Stimulated activated CD4-positive, alpha-beta T cell treated with anti-CD3 and anti-CD28 coated beads, Interleukin-1b, Interleukin-23, amount 100 ng/mL, for 24 hours (primary cell): ENCODE measurements at places on chromosomes 6 and 20.

DNA sequence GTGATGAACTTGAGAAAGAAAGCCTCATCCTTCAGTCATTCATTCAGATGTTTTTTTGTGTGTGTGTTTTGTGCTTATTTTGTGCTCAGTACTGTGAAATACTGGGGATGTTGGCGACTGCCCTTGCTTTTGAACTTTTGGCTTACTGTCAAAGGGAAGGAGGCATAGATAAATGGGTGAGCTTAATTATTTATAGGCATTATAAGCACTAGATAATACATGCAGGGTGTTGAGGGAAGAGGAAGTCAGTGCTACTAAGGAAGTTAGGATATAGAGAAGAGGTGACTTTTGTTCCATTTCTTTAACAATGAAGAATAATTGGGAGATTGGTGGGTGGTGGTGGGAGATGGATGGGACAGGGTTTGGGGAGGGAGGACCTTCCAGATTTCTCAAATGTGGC is 23.6 kb downstream of the XRN2 start:
- no peak for DNase-seq

GRCh38 chr6:149855040-149855654 is 9.0 kb downstream of the LRP11 start:
- no peak for DNase-seq

GRCh38 chr6:133460101-133460500 is 218.9 kb downstream of the EYA4 start:
- no peak for DNase-seq

DNA sequence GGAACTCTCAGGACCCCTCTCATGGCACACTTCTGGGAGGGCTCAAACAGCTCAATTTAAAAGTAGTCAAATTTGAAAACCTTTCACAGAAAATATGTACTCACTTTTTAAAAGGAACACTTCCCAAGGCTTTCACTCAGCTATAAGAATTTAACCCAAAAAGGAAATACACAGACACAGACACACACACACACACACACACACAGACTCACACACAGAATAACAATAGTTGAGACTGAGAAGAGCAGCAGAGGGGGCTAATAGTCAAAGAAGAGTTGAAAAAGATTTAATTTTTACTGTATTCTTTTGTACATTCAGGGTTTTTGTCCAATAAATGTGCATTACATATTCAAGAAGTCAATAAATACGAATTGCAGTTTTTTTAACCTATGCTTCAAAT is 211.4 kb downstream of the HACE1 start:
- no peak for DNase-seq

- no peak for DNase-seq
Measured at GRCh38 chr6:94713446-94713845, 863.9 kb upstream of the MANEA start.

GRCh38 chr6:19690325-19691075 is 146.7 kb upstream of the ID4 start:
- DNase-seq, result no peak

DNA sequence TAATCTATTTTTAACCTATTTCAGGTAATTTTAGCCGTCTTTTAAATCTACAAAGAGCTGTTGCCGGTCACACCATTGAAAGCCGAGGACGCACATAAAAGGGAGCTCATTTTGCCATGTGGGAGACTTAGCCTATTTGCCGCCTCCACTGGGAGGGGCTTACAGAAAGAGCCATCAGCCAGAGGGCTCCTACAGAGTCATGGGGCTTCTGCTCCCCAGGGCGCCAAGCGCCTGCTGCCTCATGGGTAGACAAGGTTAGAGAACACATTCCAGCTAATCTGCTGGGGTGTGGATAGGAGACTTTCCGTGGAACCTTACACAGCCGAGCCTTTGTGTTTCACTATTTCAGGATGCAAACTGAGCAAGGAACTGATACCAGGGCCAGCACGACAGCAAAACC is 12.6 kb downstream of the PCMTD2 start:
- no peak for DNase-seq

DNA sequence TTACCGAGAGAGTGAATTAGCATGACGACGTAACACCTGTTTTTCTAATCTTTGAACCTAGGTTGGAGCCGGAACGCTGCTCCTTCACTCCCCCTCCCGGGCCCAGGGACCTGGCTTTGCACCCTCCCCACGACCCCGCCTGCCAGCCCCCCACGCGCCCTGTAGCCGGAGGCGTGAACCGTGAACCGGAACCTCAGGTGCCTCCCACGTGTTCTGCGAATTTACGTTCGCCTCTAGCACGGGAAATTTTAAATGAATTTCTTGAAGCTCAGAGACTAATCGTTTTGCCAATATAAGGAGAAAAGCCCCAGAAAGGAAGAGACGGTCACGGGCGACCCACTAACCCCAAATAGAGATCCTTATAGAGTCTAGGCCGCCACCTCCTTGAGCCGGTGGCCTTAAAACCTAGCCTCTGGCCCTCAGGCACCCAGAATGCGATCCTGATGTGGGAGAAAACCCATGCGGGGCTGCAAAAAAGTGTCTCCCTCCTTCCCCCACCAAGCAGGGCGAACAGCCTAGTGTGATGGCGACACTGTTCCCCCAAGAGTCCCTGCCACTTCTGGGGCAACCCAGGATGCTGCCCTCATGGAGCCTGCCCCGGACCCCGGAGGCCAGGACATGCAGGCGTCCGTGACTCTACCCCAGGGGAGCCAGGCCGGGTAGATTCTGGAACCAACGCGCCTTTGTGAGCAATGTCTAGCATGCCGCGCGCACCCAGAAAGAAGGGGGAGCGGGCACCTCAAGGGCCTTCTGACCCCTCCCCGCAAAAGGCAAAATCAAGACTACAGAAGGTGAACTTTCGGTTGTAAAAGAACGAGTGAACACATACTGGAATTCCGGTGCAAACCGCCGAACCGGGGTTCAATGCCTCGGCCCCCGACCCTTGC is 2.7 kb upstream of the SIM1 start:
- DNase-seq, result no peak

GRCh38 chr6:3357678-3358077 is 98.9 kb downstream of the PSMG4 start:
- no peak for DNase-seq

GRCh38 chr20:1160991-1161390 is 23.8 kb downstream of the TMEM74B start:
- DNase-seq, result no peak

DNA sequence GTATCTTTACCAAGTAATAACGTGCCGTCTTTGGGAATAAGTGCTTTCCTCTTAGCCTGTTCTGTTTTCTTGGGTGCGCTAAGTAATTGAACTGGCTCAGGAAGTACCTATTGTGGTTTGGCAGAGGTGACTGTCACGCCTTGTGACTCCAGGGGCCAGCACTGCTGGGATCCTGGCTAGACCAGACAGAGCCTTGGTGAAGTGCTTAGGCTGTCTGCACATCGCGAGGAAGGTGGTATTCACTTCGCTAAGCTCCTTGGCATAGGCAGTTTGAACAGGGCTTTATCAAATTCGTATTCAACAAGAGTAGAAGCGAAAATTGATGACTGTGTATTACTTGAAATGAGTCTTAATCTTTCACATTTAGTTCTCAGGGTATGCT is 17.6 kb downstream of the PRDM1 start:
- DNase-seq, result no peak

GRCh38 chr20:37995856-37996605 is 37.2 kb downstream of the TTI1 start:
- no peak for DNase-seq

DNA sequence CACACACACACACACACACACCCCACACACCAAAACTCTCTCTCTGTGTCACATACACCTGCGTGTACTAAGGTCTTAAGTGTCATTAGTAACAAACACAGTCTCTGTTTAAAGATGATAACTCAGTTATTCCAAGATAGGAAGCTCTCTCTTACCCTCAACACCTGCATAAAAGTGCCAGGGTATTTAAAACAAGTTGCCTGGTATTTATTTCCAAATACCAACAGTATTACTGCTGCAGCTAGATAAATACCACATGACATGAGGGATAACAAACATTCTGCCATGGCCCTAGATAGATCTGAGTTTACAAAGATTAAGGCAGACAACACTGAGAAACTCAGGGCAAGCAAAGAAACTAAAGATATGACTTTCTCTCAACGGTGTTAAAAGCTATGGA is 118.5 kb downstream of the SIM1 start:
- no peak for DNase-seq

DNA sequence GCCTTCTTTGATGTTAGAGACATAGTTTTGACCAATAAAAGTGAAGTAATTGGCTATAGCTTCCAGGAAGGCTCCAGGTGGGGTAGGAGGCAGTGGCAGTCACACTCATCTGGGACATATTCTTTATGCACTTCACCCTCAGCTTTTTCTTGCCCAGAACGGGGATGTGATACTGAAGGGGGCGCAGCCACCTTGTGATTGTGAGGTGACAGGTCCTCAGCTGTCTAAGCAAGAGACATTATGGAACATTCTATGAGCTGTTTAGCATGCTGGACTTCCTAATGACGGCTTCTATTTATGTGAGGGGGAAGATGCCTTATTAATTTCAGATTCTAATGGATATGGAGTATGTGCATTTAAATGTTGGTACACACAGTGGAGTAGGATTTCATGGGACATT is 151.3 kb upstream of the ZFP64 start:
- DNase-seq, result no peak

GRCh38 chr6:166420351-166420750 is 37.6 kb upstream of the MPC1 start:
- no peak for DNase-seq

DNA sequence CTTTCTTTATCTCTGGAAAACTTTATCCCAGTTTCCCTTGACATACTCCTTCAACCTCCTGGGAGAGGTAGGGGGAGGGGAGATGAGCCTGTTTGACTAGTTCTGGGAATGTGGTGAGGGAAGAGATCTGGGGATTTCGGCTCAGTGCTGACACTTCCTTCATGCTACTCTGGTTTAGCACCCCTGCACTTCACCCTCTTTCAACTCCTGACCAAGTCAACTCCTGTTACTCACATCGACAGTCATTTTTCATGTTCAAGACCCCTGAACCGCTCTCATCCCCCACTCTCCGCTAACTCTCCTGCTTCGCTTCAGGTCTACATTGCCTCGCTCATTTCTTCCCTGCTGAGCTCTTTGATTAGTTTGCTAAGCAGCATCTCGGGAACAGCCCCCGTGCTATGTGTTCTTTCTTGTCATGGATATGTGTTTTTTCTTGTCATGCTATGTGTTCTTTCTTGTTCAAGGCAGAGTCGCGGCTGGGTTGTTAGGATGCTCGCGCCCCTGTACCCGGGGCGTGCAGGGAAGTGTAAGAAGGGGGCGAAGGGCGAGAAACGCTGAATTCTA is 16.6 kb upstream of the TRIM27 start:
- DNase-seq, result peak; percentile 40

GRCh38 chr20:58173091-58173490 is 55.4 kb downstream of the ANKRD60 start:
- DNase-seq, result no peak

GRCh38 chr6:297571-298232 is 5.4 kb downstream of the DUSP22 start:
- DNase-seq, result no peak

DNA sequence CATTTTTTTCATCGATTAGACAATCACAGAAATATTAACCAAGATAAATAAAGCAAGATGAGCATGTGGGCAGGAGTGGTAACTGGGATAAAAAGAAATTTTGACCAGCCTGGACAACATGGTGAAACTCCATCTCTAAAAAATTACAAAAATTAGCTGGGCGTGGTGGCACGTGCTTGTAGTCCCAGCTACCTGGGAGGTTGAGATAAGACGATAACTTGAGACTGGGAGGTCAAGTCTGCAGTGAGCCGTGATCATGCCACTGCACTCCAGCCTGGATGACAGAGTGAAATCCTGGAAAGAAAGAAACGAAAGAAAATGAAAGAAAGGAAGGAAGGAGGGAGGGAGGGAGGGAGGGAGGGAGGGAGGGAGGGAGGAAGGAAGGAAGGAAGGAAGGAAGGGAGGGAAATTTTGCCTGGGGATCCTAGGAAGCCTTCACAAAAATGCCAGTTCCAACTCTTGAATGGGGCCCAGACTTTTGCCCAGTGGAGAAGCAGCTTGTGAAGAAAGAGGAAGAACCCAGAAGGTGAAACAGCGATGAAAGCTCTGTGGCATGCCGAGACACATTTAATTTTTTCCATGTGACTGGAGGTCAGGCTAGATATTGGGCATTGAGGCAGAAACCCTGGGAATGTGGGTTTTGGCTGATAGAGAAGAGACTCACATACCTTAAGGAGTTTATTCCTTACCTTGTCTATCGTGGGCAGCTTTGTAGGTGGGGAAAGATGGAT is 20.3 kb downstream of the CCDC170 start:
- no peak for DNase-seq

- no peak for DNase-seq
Measured at GRCh38 chr6:11379805-11380204, 147.3 kb upstream of the NEDD9 start.

- no peak for DNase-seq
Measured at GRCh38 chr6:68559070-68559469, 76.0 kb upstream of the ADGRB3 start.

- DNase-seq, result peak; percentile 59
Measured at GRCh38 chr6:31400467-31401289, 2.7 kb upstream of the MICA start.

- no peak for DNase-seq
Measured at GRCh38 chr6:54098450-54099044, 12.7 kb upstream of the MLIP start.
